ENCODE measurements at places on chromosomes 2 and 18.
A peak's percentile ranks its signal among the peaks of the same experiment; 100 is the strongest.

GRCh38 chr2:201579536-201579935 lies 63.8 kb downstream of the TMEM237 start:
- DNase-seq = no peak

DNA sequence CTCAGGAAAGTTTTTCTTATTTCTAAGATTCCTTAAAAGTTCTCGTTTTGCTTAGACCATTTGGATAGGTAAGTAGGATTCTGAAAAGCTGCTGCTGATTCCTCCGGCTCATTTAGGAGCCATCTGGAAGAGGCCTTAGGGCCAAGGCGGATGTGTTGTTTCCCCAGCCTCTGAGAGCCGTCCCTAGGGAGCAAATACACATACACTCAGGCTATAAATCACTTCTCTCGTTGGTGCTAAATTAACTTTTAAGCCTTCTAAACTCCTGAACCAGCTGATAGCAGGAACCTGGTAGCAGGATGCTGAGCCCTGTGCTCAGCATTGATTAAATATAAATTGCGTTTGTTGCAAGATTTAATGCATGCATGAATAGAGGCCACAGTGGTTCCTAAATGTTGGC lies 109.8 kb downstream of the ADCYAP1 start:
- no peak for DNase-seq

GRCh38 chr2:64766841-64767669 lies 113.3 kb upstream of the SERTAD2 start:
- no peak for DNase-seq

DNA sequence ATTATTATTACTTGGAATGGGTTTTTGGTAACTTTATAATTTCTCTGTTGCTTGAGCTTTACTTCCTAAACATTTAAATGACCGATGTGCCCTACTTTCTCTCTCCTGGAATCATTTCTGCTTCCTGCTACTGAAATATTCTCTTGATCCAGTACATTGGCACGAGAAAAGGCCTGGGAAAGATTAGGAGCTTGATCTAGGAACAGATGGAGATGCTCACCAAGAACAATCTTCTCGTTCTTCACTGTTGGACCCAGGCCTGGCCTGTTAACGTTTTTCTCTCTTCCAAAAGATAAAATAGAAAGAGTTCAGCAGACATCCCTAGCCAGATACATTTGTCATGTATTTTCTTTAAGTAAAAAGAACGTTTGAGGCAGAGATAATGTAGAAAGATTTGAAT lies 1356.8 kb upstream of the CRIM1 start:
- DNase-seq = no peak

GRCh38 chr2:222470802-222471468 lies 46.6 kb downstream of the SGPP2 start:
- DNase-seq = no peak

- no peak for DNase-seq
These were observed 106.0 kb downstream of the KIAA1328 start for GRCh38 chr18:36934884-36935283.

- DNase-seq = no peak
These were observed 21.4 kb downstream of the SALL3 start for GRCh38 chr18:79000997-79001396.

GRCh38 chr2:190844700-190845401 lies 35.8 kb upstream of the GLS start:
- DNase-seq = no peak

GRCh38 chr2:96110621-96111256 lies 5.6 kb downstream of the ADRA2B start:
- DNase-seq = no peak

DNA sequence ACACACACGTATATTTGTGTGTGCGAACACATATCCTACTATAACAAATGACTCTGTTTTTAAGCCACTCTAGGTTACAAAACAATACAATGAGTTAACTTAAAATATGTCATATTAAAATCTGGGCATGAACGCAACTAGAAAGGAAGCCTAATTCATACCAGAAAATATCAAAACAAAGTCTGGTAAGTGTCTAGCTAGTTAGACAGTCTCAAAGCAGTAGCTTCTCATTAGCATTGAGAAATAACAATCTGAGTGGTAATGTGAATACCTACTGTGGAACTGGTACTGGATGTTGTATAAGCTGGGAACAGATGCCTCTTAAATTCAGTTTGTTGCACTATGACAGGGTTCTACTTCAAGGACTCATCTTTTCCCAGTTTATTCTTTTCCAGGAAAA lies 32.5 kb upstream of the WIPF1 start:
- DNase-seq = no peak

DNA sequence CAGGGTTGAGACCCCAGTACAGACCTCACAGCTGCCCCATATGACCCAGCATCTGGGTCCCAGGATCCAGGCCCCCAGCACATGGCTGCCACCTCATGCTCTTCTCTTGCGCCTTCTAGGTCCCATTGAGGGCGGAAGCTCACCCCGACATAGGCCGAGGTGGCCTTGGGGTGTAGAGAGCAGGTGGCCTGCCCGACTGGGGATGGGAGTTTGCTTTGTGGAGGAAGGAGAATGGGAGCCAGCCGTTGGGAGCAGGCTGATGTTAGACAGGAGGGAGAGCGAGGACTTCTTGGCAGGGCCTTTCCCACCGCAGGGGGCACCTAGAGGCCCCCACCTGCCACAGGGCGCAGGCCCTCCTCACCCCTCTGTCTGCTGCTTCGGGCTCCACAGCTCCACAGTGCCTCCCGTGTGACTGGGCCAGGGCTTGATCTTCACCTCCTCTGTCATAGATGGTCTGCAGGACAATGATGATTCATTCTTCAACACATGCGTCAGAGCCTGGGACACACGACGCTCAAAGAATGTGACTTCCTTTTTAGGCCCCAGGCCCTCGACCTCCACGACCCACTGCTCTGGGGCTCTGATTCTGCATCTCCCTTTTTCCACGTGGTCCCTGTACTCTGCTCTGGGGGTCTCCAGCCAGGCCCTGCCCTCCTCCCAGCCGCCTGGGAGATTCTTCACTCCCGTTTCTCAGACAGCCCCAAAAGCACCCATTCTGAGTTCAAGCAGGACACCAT lies 86.6 kb upstream of the ODC1 start:
- DNase-seq = no peak

GRCh38 chr18:6414723-6415417 lies at the start of gene L3MBTL4:
TSS of gene L3MBTL4 (minus strand) at chr18:6414911. CDS start at chr18:6311625, 103,286 bp downstream.
- DNase-seq = peak; percentile 26

- DNase-seq = no peak
These were observed 16.7 kb upstream of the OTOS start for GRCh38 chr2:240157147-240157470.

DNA sequence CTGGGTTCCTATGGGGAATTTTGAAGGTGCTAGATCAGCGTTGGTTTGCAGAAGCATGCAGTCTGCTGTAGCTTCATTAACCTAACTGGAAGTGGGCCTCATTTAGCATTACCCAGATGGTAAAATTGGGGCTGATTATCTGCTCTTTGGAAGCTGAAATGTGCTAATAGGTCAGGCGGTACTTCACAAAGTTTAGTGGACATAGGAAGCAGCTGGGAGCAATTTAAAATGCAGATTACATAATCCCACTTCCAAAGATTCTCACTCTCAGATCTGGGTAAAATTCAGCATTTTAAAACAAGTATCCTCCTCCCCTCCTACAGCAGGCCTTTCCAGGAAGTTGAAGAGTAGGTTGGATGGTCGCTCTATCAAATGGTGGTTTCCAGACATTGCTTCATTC lies 907.0 kb downstream of the CPS1 start:
- no peak for DNase-seq

- no peak for DNase-seq
These were observed 101.7 kb downstream of the STK39 start for GRCh38 chr2:168145426-168146310.

GRCh38 chr2:96507957-96508520 lies 2.9 kb upstream of the NEURL3 start:
- DNase-seq = peak; percentile 68

DNA sequence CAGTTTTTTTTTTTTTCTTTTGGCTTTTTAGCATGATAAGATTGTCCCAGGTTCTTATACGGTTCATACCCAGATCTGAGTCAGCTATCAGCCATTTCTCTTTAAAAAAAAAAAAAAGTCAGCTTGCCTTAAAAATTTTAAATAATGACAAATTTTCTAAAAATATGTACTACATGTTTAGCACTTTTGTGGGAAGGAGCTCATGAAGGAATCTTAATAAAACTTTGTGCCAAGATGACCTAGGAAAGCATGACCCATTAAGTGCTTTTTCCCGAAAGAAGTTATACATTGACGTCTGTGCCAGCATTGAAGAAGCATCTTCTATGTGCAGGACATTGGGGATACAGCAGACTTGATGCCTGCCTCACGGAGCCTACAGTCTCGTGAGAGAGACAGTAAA lies 4.5 kb upstream of the RBMS1 start:
- no peak for DNase-seq

- DNase-seq = no peak
These were observed 24.0 kb downstream of the RTN4 start for GRCh38 chr2:55026202-55026601.

GRCh38 chr2:75356865-75357264 lies 157.5 kb upstream of the TACR1 start:
- no peak for DNase-seq

DNA sequence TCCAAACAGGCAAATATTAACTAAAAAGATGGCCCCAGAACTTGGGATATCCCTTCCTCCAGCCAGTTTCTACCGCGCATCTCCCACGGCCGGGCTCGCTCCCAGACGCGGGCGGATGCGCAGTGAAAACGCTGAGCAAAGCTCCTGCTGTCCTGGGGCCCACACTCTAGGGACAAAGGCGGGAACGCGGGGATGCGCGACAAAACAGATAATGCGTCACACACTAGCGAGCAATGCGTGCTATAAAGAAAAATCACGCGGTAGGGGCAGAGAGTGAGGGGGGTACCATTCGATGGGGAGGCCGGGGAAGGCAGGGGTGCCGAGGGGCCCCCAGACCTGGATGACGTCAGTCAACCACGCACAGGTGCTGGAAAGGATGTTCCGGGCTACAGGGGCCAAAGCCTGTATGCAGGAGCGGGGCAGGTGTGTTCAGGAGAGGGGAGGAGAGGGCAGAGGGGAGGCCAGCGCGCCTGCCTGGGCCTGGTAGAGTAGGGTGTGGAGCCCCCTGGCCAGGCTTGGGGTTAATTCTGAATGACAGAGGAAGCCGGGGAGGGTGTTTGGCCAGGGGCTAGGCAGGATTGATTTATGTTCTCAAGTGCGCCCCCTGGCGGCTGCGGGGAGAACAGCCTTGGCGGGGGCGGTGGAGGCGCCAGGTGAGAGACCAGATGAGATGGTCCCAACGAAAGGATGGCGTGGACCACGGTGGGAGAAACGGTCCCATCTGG lies 14.9 kb upstream of the ITM2C start:
- DNase-seq = peak; percentile 63

- no peak for DNase-seq
These were observed 18.1 kb upstream of the E2F6 start for GRCh38 chr2:11483806-11484617.

DNA sequence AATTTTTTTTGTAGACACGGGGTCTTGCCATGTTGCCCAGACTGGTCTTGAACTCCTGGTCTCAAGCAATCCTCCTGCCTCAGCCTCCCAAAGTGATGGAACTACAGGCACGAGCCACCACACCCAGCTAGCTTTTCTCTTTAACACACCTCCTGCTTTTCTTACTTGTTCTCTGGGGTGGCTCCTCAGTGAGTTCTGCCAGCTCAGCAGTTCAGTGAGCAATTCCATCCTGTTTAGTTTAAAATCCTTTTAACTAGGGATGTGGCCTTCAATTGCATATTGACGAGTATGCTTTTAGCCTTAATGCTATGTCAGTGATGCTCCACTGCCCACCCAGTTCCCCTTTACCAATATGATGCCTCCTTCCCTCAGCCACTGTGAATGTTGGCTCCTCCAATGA lies 16.1 kb downstream of the ZNF397 start:
- DNase-seq = no peak

DNA sequence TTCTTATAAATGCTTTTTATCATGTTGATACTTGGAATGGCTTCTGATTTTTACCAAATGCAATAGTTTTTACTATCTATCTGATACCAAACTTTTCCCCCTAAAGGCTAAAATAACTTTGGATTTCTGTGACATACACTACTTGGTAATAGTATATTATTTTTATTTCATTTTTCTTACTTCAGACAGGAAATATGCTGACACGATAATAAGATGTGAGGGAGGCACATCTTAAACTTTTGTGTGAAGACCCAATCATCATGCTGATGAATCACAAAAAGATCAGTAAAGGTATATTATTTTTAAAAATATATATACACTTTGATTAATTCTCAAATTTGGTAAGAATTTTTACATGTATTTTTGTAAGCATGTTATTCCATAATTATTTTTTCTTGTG lies 122.8 kb downstream of the TGIF1 start:
- DNase-seq = no peak

DNA sequence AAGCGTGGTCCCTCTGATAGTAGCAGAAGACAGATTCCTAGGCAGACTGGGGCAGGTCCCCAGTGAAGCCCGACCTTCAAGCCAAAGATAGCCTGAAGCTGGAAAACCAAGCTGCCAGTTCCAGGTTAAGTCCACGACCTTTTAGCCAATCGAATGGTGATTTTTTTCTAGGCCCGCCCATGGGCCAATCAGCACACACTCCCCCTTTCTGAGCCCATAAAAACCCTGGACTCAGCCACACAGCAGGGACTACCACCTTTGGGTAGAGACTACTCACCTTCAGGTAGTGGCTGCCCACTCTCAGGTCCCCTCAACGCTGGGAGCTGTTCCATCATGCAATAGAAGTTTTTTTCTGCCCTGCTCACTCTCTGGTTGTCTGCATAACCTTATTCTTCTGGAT lies 14.5 kb upstream of the ADI1 start:
- DNase-seq = no peak

GRCh38 chr2:15730545-15731212 lies 139.0 kb downstream of the DDX1 start:
- DNase-seq = peak; percentile 85

DNA sequence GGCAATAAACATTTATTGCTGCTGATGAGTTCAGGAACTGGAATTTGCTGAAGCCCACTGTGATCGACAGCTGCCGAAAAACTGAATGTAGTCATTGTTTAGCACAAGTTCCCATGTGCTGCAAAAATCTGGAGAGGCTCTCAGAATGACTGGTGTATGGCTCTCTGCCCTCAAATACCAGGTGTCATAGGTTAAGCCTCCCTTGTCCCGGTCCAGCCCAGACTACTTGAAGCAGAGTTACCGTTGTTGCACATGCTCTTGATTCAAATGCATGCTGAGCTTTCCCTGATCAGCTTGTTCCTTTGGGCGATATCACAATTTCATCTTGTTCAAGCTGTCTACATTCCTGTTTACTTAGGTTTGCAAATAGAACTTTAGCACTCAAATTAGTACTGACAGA lies 625.2 kb downstream of the CPS1 start:
- DNase-seq = no peak
